ENCODE measurements at places on chromosomes 5 and 9. TPM values are rescaled to one million over a fixed set of nuclear protein-coding genes. Genes with fewer than 3 reads are reported as not detected.
A peak's percentile ranks its signal among the peaks of the same experiment; 100 is the strongest.

DNA sequence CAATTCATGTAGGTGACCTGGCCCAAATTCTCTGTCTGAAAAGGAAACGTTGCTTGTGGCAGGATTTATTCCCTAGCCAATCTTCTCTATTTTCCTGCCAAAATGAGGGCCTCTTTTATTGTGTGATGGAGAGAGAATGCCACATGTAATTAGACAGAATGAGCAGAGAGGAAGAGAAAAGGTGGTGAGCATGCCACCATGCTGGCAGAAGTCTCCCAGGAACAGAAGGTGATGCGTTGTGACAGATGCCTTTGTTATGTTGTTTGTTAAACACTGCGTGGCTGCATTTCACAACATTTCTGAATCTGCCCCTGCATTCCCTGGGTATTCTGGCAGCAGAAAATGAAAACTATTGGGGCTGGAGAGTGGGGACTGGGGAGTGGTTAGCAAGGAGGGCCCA is 577.6 kb downstream of the TLR4 start:
- DNase-seq, result no peak

GRCh38 chr5:115257981-115258380 is 4.7 kb downstream of the PGGT1B start:
- DNase-seq, result no peak

DNA sequence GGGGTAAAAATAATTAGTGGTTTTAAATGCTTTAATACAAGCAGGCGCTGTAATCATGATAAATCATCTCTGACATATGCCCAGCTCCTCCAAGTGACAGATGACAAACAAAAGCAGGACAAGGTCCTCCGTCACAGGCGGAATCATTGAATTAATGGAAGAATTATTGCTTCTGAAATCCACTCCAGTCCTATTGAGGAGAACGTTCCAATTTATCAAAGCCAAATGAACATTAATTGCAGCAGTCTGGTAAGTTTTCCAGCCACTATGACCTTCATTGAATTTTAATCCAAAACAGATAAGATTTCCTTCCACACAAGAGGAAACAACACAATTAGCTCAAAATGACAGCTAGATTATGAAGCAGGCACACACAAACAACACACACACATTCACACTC is 136.8 kb downstream of the ASTN2 start:
- DNase-seq, result no peak

- DNase-seq, result no peak
Measured at GRCh38 chr9:12776513-12777055, 1.8 kb downstream of the LURAP1L start.

- no peak for DNase-seq
Measured at GRCh38 chr9:114898741-114899140, 31.6 kb downstream of the TNFSF8 start.

DNA sequence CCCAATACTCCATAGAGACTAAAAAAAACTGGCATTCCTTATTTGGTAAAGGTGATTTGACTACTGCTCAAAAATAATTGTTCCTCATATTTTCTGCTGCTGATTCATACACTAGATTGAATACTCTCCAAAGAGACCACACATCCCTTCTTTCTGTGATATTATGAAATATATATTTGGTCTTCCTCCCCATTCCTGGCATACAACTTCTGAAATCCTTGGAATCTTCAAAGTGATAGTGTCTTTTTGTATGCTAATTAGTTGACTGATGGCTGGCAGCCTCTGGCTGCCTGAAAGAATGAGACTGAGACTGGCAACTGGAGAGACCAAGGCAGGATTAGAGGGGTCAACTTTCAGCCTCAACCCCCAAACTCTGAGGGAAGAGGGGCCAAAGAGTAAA is 348.0 kb upstream of the RFX3 start:
- DNase-seq, result no peak

- DNase-seq, result no peak
Measured at GRCh38 chr9:121770415-121771273, 119.2 kb downstream of the DAB2IP start.

GRCh38 chr5:67542479-67542878 is 345.9 kb upstream of the CD180 start:
- DNase-seq, result no peak

GRCh38 chr9:7081065-7081600 is 323.4 kb downstream of the KDM4C start:
- DNase-seq, result no peak

DNA sequence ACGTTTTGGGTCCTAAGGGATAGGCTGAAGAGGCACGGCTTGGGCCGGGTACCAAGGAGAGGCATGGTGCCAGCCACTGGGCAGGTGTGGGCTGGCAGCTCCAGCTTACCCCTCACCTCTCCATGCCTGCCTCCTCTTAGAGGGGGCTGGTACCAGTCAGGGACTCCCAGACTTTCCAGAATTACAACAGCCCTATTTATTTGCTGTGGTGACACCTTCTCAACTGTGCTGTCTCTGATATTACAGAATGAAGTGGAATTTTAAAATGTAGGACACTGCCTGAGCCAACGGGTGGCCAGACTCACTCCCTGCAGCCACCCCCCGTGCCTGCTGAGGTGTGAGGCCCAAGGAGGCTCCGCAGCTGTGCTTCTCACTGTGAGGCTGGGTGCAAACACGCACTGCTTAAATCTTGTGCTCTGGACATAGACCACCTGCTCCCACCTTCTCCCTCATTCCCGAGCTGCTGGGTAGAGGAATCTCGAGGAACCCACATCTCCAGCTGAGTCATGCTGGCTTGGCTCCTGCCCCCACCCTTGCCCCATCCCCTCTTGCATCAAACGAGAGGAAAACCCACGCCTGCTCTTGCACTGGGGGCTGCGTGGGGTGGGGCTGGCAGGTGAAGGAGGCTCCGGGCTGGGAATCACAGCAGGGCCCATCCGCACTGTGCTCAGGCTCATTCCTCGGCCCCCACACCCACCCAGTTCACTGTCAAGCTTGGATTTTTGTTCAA is 47.9 kb downstream of the PRRT1B start:
- no peak for DNase-seq

DNA sequence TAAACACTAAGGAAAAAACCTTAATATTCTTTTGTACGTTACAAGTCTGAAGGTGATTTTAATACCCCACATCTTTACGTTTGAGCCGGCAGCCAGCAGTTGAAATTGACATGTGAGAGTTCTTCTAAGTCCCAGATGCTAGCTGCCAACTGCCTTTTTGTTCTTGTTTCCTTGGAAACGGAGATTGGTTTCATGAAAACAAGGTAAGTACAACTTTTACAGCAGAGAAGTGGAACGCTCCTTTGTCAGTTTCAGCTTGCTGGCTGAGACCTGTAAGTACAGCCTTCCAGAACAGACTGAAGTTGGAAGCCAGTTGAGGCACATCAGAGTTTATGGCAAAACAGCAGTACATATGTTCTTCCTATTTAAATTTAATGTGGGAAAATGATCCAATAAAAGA is 1018.4 kb upstream of the ARRDC3 start:
- DNase-seq, result no peak

- no peak for DNase-seq
Measured at GRCh38 chr5:104652271-104652861, 1089.8 kb upstream of the NUDT12 start.

DNA sequence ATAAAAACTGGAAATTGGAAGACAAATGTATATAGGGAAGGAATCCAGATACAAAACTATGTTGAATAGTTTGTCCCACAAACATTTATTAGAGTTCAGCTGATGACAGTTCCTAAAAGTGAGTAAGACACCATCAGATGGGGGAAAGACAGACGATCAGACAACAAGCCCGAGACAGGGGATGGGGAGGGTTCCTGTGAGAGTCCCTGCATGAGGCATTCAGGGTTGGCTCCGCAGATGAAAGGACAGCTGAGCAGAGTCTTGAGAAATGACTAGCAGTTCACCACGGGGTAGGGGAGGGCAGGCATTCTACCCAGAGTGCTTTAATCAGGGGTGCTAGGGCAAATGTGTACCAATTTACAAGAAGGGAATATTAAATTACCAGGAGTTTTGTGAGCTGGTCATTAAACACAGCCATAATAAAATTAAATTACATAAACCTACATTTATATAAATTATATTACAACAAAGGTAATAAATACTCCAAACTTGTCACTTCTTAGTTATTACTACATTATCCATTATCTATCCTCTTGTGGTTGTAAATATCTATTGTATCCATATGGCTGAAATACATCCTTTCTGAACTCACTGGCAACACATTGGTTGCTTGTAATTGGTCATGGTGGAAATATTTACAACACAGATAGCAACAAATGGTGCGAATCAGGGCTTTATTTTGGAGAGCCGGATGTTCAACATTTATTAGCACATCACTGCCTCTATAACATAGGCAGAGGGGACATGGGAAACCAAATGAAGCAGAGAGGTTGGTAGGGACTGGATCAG is 27.8 kb downstream of the TNFSF15 start:
- DNase-seq, result no peak

- DNase-seq, result no peak
Measured at GRCh38 chr9:34124099-34124498, 2.4 kb downstream of the DCAF12 start.

- peak; percentile 74 for DNase-seq
Measured at GRCh38 chr9:73869264-73869663, 627.9 kb upstream of the RORB start.

GRCh38 chr9:94952565-94953373 is 226.3 kb downstream of the AOPEP start:
- DNase-seq, result no peak

- DNase-seq, result peak; percentile 51
Measured at GRCh38 chr5:125717209-125717608, 706.0 kb upstream of the GRAMD2B start.

DNA sequence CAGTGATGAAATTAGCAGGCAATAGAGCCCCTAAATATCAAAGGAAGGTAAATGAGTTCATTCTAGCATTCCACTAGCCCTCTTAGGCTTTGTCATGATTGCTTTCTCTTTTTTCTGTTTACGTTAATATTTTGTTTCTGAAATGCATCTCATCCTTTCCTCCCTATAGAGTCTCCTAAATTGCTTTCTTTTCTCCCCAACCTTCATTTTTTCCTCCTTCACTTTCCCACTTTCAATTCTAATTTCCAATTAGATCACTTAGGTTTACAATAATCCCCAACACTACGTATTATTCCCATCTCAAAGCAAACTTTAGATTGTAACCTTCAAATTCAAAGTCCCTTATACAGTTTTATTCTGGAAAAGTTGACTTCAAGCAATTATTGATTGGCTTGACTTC is 559.3 kb downstream of the RAB3C start:
- no peak for DNase-seq

- peak; percentile 44 for DNase-seq
Measured at GRCh38 chr9:13971966-13972655, 341.8 kb downstream of the NFIB start.

- DNase-seq, result no peak
Measured at GRCh38 chr9:73168298-73168934, 16.8 kb downstream of the ANXA1 start.

GRCh38 chr5:131218392-131218791 is 45.5 kb upstream of the CDC42SE2 start:
- no peak for DNase-seq

GRCh38 chr9:128703616-128704355 is 1.5 kb downstream of the PKN3 start:
- no peak for DNase-seq

DNA sequence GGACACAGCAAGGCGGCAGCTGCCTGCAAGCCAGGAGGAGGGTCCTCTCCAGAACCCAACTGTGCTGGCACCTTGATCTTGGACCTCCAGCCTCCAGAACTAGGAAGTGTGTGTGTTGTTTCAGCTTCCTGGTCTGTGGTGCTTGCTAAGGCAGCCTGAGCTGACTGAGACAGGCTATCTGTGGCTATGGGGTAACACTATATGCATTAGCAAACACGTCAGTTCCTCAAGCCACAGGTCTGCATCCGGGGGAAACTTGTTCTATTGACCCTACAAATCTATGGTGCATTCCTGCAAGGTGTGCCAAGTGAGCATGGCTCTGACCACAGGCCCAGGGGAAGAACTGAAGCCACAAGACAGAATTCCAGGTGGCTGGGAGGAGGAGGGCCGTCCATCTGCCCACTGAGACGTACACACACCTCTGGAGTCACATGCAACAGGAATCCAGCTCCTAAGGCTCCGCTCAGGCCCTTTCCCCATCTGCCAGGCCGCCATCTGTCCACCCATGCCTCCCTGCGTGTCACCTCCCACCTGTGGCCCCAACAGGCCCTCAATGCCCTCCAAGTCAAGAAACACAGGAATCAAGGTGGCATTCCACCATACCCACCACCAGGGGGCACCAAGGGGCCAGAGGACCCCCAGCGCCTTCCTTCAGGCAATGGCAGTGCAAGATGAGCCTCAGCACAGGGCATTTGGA is 174.9 kb downstream of the ROR2 start:
- DNase-seq, result peak; percentile 60

- DNase-seq, result no peak
Measured at GRCh38 chr9:37452611-37453010, 12.6 kb downstream of the ZBTB5 start.

DNA sequence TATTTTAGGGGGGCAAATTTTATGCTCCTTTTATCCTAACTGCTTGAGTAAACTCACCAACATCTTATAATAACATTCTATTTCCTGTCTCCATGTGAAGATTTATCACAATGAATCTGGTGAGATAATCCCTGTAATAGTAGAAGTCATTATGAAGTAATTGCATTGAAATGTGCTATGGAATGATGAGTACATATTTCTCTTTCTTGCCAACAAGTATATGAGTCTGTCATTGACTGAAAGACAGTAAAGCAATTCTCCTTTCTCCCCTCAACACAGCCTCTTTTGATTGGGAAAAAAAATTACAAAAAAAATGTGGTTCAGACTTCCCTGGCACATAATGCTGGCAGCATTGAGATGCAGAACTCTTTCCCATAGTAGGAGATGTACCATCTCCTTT is 459.2 kb upstream of the RGMB start:
- DNase-seq, result peak; percentile 8

DNA sequence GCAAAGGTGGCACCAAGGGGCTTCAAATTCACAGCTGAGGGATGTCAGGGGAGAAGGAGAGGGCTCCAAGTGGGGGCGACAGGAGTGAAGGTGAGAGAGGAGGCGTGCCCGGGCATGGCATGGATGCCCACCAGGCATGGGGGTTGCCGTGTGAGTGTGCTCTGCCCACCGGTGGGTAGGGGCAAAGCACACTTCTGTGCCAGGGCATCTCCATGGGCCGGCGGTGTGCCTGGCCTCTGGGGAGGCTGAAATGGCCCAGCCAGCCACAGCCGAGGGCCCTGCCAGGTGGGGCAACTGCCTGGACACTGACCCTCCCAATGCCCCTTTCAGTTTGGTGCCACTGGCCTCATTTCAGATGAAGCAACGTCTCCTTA is 14.0 kb upstream of the RNU6ATAC start:
- no peak for DNase-seq

- DNase-seq, result no peak
Measured at GRCh38 chr5:132782101-132782500, 5.1 kb upstream of the SEPTIN8 start.

Gene CD14
- 0.96 TPM for total RNA-seq

Gene PPIC
- total RNA-seq, result 21.9 TPM

Gene EFNA5
- 9.8 TPM for total RNA-seq

Gene SNX18
- 6.7 TPM for total RNA-seq

Gene SH3RF2
- total RNA-seq, result 11.0 TPM

Gene TMEM174
- total RNA-seq, result not detected

Gene DMRT3
- not detected for total RNA-seq

Gene ALDH7A1
- 40.1 TPM for total RNA-seq

Gene BSPRY
- total RNA-seq, result not detected

Gene PCDHGB1
- total RNA-seq, result 0.06 TPM

Gene SHOC1
- not detected for total RNA-seq

Gene FAM78A
- not detected for total RNA-seq

Gene CTNND2
- not detected for total RNA-seq

Data from Caki2 (cell line).